ELR (cell line): ENCODE measurements at places on chromosomes 4 and X.
A peak's percentile ranks its signal among the peaks of the same experiment; 100 is the strongest.

GRCh38 chrX:27444093-27444908 lies 18.8 kb downstream of the PPP4R3C start:
- no peak for DNase-seq

GRCh38 chrX:105173071-105173470 lies 47.4 kb downstream of the TEX13A start:
- no peak for DNase-seq

GRCh38 chrX:53186351-53186750 lies 38.7 kb downstream of the KDM5C start:
- peak; percentile 83 for DNase-seq

- DNase-seq: peak; percentile 75
Measured at GRCh38 chr4:185222598-185222997, 13.2 kb downstream of the SNX25 start.

GRCh38 chr4:169770416-169770815 lies 12.7 kb upstream of the HPF1 start:
- DNase-seq: no peak

DNA sequence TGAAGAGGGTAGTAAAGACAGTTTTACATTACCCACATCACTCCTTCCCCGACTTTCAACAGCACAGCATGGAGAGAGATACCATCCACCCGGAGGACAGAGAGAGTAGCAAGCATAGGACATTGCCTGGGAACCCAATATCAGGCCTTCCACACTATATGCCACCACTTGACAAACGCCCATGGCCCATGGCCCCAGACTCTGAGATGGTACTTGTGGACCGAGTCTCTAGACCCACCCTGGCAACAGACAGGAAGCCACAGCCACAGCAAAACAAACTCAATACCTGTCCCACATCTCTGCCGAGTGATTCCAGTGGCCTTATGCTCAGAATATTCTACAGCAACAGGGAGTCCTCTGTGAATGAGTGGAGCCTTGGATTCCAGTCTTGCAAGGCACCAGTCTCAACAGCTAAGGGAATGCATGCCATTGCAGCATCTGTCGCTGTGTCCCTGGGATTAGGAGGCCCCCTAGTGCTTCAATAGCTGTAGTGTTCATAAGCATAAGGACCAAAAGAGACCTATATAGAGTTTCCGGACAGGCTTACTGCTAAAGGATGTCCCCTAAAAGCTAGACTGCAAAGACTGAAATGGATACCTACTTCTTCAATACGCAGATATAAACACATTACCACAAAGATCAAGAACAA lies 14.7 kb upstream of the CT55 start:
- peak; percentile 62 for DNase-seq
